ENCODE measurements at places on chromosomes 2 and 18. TPM values are rescaled to one million over a fixed set of nuclear protein-coding genes. Genes with fewer than 3 reads are reported as not detected.
A peak's percentile ranks its signal among the peaks of the same experiment; 100 is the strongest.

DNA sequence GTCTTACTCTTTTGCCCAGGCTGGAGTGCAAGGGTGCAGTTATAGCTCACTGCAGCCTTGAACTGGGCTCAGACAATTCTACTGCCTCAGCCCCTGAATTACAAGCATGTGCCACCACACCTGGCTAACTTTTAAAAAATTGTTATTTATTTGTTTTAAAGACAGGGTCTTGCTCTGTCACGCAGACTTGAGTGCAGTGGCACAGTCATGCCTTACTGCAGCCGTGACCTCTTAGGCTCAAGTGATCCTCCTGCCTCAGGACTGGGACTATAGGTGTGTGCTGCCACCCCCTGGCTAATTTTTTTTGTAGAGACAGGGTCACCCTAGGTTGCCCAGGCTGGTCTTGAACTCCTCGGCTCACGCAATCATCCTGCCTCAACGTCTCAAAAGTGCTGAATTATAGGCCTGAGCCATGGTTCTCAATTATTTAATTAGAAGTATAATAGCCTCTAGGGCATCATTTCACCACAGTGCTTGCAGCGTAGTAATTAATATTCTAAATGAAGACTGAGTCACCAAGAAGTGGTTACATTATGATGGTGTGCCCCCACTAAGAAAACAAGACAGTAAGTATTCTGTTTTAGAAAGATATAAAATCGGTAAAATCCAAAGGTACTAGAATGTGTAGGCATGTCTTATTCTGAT is 69.6 kb downstream of the EML4 start:
- DNase-seq = no peak

GRCh38 chr2:175435012-175435411 is 253.5 kb upstream of the ATP5MC3 start:
- DNase-seq = no peak

CIB4 gene
- polyA plus RNA-seq = not detected

DNA sequence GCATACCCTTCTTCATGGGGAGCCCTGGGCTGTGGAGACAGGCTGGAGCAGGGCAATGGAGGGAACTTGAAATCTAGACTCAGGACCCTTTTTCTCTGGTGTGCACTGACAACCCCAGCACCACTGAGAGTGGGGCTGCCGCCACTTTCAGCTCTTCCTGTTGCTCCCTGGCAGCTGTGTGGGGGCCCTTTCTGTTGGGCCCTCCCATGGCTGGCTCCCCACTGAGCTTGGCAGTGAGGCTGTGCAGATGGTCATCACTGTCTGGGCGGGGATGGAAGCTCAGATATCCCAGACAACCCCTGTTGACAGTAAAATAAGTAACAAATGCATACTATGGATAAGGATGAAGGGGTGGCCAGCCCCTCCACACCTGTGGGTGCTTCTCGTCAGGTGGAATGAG is 6.7 kb downstream of the MYO7B start:
- DNase-seq = no peak

IL1F10 gene
- not detected for polyA plus RNA-seq

- no peak for DNase-seq
Observed at GRCh38 chr2:8819194-8819593, 18.2 kb downstream of the KIDINS220 start.

DNA sequence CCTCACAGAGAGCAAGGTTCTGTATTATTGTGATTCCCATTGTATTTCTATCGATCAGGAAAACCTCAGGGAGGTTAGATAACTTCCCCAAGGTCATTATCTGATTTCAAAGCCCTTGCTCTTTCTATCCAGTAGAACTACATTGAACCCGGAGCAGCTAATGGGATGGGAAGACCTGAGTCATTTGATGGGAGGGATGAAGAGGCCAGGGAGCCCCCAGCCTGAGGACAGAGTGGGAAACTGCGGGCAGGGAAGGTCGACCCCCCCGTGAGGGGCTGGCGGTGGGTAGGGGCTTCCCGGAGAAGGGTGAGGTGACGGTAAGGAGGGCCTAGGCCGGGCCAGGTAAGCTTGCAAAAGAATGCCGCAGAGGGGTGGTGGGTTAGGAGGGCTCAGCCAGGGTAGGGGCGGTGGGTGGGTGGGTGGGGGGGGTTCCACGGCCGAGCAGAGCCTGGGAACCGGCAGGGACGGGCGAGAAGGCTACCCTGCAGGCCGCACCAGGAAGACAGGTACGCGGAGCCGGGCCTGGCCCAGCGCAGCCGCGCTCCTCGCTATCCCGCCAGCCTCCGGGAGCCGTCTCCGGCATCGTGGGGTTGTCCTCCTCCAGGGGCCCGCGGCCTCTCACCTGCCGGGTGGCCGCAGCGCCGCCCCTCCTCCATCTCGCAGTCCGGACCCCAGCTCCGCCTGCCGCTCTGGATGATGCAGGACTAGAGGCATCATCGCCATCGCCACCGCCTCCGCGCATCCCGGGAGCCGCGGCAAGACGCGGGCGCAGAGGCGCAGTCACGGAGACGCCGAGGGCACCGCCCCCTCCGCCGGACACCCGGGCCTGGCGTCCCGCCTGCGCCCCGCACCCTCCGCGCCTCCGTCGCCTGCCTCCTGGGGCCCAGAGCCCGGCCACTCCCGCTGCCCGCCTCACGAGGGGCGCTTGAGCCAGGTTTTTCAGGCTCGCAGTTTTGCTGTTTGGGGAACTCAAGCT is at the start of gene GPR75:
TSS of gene GPR75 (minus strand) at position 762 of the 976 bp plus-strand sequence. CDS start 5,211 bp downstream, outside the sequence.
- DNase-seq = peak; percentile 68
